Stimulated activated CD4-positive, alpha-beta T cell treated with anti-CD3 and anti-CD28 coated beads, Interleukin-12 subunit alpha, Interleukin-12 subunit beta, amount 100 ng/mL, for 48 hours (primary cell): ENCODE measurements at places on chromosomes 12 and 14.

DNA sequence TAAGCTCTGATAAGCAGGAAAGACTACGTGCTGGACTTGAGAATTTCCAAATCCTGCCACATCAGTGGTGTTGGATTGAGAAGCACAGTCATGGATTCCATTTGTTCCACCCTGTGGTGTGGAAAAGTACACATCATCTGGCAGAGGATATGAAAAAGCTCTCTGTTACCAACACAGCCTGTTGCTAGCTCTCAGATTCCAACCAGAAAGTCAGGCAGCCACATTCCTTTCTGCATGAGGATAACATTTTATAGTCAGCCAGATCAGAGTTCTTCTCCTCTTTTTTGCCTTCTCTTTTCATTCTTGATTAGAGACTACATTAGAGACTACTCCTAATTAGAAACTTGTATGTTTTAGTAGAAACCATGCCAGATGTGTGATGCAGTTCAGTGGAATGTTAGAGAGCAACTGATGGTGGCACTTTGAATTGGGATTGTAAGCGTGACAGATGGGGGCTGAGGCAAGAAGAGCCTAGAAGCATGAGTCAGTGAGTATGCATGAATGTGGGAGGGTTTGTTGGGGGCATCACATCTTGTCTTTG is 61.2 kb upstream of the STXBP6 start:
- no peak for DNase-seq

- no peak for DNase-seq
These were observed 2.4 kb downstream of the RILPL1 start for GRCh38 chr12:123531091-123531490.

DNA sequence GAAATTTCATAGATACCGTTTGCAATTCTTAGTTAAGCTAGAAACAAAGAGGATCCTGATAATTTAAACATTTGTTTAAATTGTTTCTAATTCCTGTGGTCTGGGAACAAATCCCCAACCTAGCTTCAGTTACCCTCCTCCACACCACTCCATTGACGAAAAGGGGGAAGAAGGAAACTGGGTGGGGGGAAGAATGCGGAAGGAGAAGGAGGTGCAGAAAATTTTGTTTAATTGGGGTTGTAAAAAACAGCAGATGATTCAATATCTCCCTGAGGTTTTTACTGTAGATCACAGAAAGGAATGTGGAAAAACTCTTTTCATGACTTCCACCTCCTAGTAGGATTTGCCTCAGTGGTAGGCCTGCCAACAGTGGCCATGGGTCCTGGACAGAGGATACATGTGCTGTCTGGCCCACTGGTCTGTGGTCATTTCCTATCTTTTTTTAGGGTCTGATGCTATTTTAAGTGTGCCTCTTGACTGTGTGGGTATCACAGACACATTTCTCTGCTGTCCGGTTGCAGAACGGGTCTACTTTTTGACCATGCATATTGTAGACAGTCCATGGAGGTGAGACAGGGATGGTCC is 122.9 kb upstream of the PCED1B start:
- DNase-seq = no peak

- peak; percentile 43 for DNase-seq
These were observed 1.2 kb upstream of the GAPDH start for GRCh38 chr12:6532927-6533652.

- DNase-seq = no peak
These were observed 148.1 kb downstream of the KIF26A start for GRCh38 chr14:104286496-104286895.

DNA sequence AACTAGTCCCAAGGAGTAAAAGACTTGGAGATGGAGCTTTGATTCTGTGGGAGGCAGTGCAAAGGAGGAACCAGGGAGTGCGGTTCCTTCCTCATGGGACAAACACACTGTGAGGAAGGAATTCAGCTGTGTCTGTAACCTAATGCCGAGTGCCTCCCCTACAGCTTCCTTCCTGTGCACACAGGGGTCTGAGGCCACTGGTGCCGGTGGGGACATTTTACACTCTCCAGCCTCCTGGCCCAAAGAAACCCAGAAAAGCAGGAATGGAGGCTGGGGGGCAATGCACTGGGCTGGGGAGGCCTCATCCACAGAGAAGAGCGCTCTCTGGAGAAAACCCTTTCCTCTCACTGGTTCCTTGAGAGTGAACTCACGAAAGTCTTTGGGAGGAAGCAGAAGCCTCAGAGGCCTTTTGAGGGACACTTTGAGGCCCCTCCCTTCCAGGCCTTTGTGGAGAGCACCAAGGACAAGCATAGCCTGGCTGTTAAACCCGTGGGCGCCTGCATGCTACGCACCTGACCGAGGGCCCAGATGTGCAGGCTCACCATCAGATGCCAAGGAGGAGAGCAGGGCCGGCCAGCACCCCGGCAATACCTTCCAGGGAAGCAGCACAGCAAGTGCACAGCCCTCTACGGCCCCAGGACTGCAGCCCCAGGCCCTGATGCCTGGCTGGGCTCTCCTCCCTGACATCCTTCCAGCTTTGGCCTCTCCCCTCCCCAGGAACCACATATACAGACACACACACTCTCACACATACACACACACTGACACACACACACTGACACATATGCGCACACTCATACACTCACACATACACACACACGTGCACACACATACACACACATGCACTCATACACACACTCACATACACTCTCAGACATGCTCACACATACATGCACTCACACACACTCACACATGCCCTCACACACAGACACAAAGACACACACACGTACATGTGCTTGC is 52.0 kb downstream of the NFKBIA start:
- DNase-seq = no peak

DNA sequence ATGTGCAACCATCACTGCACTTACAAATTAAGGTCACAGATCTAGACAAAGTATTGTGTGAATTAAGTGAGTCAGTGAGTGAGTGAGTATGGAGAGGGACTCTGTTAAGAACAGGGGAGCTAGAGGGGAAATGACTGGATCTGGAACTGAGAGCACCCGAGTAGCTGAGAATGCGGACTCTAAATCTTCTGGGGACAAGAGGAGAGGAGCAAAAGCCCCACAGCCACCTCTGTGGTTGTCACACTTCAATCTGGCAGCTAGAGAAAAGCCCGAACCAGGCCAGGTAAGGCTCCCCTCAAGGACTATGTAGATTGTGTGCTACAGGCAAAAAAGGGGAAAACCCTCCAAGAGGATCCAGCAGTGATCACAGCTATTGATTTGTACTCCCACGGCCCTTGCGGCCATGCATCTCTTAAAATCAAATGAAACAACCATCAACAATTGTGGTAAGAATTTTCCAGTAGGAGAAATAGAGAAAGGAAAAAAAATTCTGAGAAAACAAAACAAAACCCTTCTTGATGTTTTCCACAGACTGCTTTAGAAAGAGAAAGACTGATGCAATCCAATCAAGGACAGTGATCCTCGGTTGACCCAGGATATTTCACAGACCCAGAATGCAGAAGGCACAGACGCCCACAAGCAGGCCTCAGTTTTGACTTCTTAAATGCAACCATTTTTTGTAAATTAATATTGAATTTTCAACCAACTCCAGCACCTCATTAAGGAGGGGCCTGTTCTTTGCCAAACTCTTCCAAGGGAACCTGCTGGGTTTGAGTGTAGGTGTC is 109.6 kb downstream of the SLC38A6 start:
- no peak for DNase-seq
